ENCODE measurements at places on chromosomes 5 and 9. TPM values are rescaled to one million over a fixed set of nuclear protein-coding genes. Genes with fewer than 3 reads are reported as not detected.

Gene EGFL7
- 2.6 TPM for total RNA-seq

Gene TAF7
- total RNA-seq = 67.1 TPM

Gene LCN12
- 2.1 TPM for total RNA-seq

Gene PCDHGB7
- total RNA-seq = 0.23 TPM

DNA sequence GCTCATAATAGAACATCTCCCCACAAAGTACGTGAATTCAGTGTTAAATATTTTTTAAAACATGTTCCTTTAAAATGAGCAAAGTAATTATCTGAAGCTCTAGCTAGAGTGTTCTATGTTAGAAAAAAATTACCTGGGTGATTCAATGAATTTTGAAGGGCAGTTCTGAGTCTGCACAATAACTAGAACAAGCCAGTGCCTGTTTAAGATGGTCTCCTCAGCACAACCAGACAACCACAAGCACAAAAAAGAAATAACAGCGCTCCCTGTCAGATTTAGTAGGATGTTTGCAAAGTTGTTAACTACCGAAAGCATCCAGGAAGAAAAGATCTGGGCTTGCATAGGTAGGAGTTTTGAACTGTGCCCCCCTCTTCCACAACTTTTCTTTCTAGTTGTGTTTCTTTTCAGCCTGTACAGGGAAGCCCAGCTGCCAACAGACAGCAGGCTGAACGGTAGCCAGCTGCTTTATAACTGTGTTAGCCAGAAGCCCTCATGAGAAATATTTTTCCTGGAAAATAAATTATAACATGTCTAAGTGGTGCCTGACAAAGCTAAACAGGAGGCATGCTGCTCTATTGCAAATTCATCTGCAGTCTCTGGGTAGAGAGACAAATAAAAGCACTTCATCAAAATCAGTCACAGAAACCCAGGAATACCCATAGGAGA, 1026.9 kb downstream of the MAT2B start:
- H3K36me3 ChIP-seq = no peaks in the 10 kb centered on the region
- no peak for DNase-seq
- H3K4me1 ChIP-seq = no peaks in the 10 kb centered on the region
- H3K4me3 ChIP-seq = no peak overlapping the region

- DNase-seq = no peak
- no peak overlapping the region for H3K27ac ChIP-seq
- H3K27me3 ChIP-seq = no peaks in the 10 kb centered on the region
- peaks cover 62% of the 10 kb centered on the region for H3K36me3 ChIP-seq
- H3K4me3 ChIP-seq = no peak overlapping the region
Observed at GRCh38 chr9:91118704-91119025, 243.1 kb downstream of the AUH start.

DNA sequence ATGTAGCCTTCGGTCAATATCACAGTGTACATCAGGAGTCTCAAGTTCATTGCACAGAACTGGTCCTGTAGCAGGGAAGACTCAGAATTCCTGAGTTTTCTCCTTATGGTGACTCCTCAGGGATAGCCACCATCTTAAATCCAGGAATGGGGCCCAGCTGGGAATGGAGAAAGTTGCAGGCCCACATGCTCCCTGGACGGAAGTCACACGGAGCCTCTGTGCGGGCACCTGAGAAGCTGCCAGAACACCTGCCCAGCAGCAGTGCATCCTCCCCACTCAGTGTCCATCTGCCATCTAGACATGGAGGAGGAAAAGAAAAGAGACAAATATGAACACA, 133.9 kb downstream of the SUSD1 start:
- peaks cover 27% of the 10 kb centered on the region for H3K36me3 ChIP-seq
- no peak for DNase-seq
- H3K27ac ChIP-seq = no peak overlapping the region
- H3K4me1 ChIP-seq = peaks cover 29% of the 10 kb centered on the region

- DNase-seq = no peak
- H3K4me1 ChIP-seq = peaks cover 20% of the 10 kb centered on the region
Observed at GRCh38 chr9:126513159-126514036, 100.3 kb upstream of the LMX1B start.

GRCh38 chr5:151264113-151264512, 11.1 kb downstream of the GM2A start:
- H3K27me3 ChIP-seq = no peaks in the 10 kb centered on the region
- H3K4me1 ChIP-seq = peaks cover 12% of the 10 kb centered on the region
- DNase-seq = no peak
- no peak overlapping the region for H3K4me3 ChIP-seq
- peaks cover 43% of the 10 kb centered on the region for H3K36me3 ChIP-seq

DNA sequence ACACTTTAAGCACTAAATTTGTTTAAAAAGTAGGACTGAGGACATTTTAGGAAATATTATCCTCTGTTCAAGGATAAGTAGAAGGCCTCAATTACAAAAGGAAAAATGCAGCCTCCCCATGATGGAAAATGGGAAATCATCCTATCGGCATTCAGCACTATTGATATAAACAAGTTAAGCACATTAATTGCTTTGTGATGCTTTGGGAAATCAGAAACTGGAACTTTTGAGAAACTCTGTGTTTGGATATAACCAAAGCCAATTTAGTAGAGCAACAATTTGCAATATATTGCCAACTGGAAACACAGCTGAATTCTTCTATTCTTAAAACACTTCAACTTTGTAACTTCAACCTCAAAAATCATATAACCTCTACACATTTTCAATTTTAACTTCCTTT, 65.2 kb upstream of the PTGER4 start:
- no peak overlapping the region for H3K4me3 ChIP-seq
- H3K27me3 ChIP-seq = no peaks in the 10 kb centered on the region
- no peak for DNase-seq
- H3K4me1 ChIP-seq = peaks cover 16% of the 10 kb centered on the region

- no peak overlapping the region for H3K4me3 ChIP-seq
- H3K36me3 ChIP-seq = no peaks in the 10 kb centered on the region
- H3K27me3 ChIP-seq = no peaks in the 10 kb centered on the region
- H3K4me1 ChIP-seq = no peaks in the 10 kb centered on the region
- H3K27ac ChIP-seq = no peak overlapping the region
Observed at GRCh38 chr5:163580516-163580915, 75.1 kb downstream of the MAT2B start.
